Cardiac septum (tissue), 1 donor: ENCODE measurements at places on chromosomes 7 and 10.

- no peak for DNase-seq
These were observed 62.0 kb upstream of the NRBF2 start for GRCh38 chr10:63071145-63071544.

DNA sequence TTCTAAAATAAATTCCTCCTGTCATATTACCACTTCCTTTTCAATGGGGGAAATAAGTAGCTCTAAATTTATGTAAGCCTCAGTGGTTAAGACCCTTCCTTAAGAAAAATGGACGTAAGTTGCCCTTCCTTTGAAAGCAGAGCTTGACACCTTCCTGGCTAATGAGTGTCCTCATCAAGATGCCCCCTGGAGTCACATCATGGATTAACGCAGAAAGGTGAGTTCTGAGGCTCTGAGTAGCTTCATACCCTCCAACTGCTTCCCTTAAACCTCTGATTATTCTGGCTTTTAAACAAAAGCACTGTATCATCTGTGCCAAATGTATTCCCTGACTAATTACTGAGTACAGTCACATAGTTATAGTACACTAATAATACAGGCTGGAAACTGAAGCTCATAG lies 14.7 kb downstream of the KCTD7 start:
- no peak for DNase-seq

- DNase-seq: no peak
These were observed 229.5 kb upstream of the ADARB2 start for GRCh38 chr10:1966712-1967376.

DNA sequence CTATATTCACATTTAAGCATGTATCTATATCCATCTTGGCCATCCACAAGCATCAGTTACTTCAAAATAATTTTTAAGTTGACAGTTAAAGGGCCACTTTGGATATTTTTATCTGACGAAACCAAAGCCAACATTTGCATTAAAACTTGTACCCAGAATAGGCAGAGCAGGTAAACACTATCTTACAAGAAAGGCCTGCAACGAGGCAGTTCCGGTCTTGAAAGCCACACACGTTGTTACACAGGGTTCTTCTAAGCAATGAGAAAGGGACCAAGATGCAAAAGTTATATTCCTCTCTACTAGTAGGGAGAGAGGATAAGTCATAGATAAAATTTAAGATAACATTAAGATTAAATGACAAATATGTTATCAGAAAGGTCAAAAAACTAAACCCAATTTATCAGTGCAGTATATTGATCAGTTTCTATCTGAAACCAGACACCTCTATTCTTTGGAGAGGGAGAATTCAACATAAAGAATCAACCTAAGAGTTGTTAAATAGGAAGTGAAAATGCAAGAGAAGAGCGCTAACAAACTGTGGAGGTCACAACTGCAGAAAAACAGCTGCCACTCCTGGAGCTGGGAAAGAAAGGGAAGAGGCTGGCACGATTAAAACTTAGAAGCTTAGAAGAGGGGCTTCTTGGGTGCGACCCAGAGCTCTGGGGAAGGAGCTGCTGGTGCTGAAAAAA lies 701.3 kb downstream of the TNS3 start:
- no peak for DNase-seq

DNA sequence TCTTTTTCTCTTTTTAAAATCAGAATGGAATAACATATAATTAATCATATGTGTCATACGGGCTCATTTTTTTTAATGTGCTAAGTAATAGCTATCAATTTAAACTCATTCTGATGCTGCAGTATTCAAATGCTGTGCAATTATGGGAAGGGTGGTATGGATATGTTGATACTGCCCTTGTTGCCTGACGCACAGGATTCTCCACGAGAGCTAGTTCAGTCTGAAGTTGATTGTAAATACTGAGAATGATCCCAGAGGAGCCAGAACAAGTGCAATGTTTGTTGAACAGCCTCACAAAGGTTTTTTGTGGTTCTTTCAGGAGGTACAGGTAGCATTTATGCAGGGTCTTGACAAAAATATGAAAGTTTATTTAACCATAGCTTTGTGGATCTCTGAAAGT lies 13.4 kb downstream of the NPY start:
- no peak for DNase-seq
